ENCODE measurements at places on chromosomes 4 and X. TPM values are rescaled to one million over a fixed set of nuclear protein-coding genes. Genes with fewer than 3 reads are reported as not detected.

Gene HAUS3
- 5.6 TPM for total RNA-seq

Gene RNF212
- 0.66 TPM for total RNA-seq

Gene ALAS2
- total RNA-seq: not detected

- no peak for DNase-seq
- no peaks in the 10 kb centered on the region for H3K4me1 ChIP-seq
- no peaks in the 10 kb centered on the region for H3K36me3 ChIP-seq
- no peaks in the 10 kb centered on the region for H3K27me3 ChIP-seq
Measured at GRCh38 chr4:18435781-18436180, 414.2 kb upstream of the LCORL start.

- H3K27me3 ChIP-seq: peaks cover 4% of the 10 kb centered on the region
- H3K4me3 ChIP-seq: no peak overlapping the region
- no peaks in the 10 kb centered on the region for H3K36me3 ChIP-seq
- H3K4me1 ChIP-seq: no peaks in the 10 kb centered on the region
- no peak for DNase-seq
Measured at GRCh38 chr4:73617256-73617655, 3.0 kb downstream of the RASSF6 start.

DNA sequence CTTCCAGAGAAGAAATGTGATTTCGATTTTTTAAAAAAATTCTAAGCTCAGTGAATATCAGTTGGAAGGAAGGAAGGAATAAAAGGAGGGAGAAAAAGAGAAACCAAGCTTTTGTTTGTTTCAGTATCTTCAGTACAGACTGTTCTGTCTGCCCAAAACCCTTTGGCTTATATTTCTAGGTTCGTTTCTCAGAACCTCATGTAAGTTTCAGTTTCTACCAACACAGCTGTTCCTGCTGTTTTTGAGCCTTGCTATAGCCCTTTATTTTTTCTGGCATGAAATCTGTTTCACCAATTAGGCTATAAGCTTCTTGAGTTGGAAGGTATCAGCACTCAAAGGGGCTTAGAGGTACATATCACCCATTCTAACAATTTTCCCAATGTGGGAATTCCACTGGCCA, 157.9 kb downstream of the GBA3 start:
- H3K27ac ChIP-seq: no peak overlapping the region
- H3K4me3 ChIP-seq: no peak overlapping the region
- H3K27me3 ChIP-seq: no peaks in the 10 kb centered on the region
- H3K4me1 ChIP-seq: no peaks in the 10 kb centered on the region
